Stimulated activated CD8-positive, alpha-beta memory T cell treated with anti-CD3 and anti-CD28 coated beads, Interleukin-7, amount 100 ng/mL, for 24 hours (primary cell): ENCODE measurements at places on chromosomes 3 and 15.

- no peak for DNase-seq
Observed at GRCh38 chr15:60381148-60381788, 16.5 kb downstream of the ANXA2 start.

DNA sequence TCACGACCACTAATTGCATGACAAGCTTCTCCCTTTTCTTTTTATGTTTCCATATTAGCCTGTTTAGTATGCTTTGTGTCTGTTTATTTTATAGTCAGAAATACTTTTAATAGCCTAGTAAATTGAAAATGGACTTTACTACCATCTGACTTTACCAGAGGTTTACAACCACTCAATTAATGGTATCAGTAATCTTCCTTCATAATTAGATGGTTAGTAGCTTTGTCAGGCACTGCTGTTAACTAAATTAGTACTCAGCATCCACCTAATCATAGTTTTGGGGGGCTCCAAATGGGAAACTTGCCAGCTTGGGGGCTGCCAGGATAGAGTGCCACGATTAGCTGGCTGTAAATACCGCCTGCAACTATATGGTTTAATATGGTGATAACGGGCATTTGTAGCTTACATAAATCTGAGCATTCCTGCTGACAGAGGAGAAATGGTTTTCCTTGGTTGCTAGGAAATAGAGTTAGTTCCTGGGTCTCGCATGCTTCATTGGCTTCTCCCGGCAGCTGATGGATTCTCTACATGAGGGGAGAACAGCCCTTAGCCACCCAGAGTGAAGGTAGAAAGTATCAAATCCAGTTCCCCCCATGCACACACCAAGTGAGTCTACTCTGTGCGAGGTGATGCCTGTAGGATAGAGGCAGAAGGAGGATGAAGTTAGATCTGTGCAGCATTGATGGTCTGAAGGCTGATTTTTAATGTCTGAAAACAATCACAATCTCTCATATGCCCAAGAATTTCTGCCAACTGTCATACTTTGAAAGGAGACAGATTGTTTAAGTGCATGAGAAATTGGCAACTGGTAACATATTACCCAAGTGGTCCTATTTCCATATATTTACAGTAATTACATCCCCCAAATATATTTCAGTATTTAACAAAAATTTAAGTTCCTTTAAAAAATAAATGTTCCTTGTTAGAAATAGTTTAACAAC, 326.6 kb upstream of the PROK2 start:
- DNase-seq, result no peak

- no peak for DNase-seq
Observed at GRCh38 chr3:4751029-4751501, 228.2 kb upstream of the BHLHE40 start.

DNA sequence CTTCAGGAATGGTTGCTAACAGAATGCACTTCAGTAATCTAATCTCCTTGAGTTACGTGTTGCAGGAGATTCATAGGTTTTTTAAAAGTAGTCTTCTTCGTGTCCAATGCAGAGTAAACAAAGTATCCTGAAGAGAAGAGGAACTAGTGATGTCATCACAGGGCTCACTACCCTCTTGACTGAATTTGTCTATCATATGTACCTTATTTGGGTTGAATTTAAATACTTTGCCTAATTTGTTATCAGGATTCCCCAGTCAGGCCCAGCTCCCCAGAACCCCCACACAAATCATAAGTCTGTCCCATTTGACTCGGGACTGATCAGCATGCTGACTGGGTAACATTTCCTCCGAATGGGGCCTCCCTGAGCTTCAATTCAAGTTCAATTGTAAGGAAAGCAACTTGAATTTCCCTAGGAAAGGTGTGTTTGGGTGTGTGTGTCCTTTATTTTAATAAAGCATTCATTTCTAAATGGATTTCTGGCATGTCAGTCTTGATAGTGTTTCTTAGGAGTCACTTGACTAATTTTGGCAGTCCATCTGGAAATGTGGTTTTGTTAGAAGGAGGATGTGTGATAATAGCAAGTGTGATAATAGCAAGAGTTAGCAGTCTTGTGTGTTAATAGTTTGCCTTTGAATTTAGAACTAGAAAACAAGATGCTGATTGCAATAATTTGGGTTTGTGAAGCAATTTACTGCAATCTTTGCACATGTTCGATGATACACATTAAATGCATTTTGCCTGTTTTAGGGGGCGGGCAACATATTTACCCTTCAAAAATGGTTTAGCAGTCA, 21.9 kb downstream of the OXNAD1 start:
- DNase-seq, result no peak

DNA sequence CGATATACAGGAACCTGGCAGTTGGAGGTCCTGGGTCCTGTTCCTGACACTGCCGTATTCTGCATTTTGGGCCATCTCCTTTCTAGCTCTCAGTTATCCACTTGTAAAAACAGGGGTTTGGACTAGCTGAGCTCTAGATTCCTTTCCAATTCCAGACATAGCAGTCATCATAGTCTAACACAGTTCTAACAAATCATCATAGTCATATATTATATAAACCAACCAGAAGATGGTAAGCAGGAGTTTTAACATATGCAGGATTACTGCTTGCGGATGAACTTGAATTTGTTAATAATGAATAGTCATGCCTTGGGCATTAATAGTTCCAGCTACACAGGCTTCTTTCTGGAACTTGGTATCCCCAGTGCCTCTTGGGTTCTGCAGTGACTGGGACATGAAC, 26.6 kb downstream of the MASP1 start:
- no peak for DNase-seq

GRCh38 chr3:32148351-32148750, 41.9 kb downstream of the GPD1L start:
- DNase-seq, result no peak

- no peak for DNase-seq
Observed at GRCh38 chr15:88465633-88466224, 1.5 kb downstream of the MRPL46 start.

DNA sequence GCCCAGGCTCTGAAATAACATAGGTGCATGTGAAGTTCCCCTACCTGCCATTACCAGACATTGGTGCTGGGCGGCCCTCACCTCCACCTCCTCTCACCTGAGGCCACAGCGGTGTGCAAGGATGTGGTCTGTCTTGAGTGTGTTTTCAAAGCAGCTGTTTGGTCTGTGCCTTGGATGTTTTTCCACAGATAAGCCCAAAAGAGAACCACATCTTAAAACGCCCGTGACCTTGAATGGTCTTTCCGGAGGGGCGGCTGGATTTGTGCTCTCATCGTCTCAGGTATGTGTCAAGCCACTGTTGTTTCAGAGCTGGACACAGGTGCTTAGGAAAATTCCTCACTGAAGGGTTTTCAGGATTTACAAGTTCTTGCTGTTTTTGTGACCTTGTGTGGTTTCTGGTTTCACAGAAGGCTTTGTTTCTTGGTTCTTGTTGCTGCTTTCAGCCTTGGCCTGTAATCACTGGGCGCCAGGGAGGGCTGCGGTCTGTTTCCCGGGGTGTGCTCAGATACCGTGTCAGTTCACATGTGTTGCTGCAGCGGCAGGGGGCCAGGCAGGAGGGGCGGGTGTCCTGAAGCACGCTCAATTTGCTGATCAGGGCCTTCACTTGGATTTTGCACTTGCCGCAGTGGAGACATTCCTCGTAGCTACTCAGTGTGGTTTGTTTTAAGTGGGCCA, 128.4 kb downstream of the IGF1R start:
- peak; percentile 12 for DNase-seq

GRCh38 chr15:34240537-34240936, 15.7 kb downstream of the EMC4 start:
- DNase-seq, result no peak

GRCh38 chr15:50685976-50686468, 575 bp downstream of the TRPM7 start:
- DNase-seq, result no peak

GRCh38 chr3:9229879-9230278, 19.6 kb downstream of the SRGAP3 start:
- no peak for DNase-seq

DNA sequence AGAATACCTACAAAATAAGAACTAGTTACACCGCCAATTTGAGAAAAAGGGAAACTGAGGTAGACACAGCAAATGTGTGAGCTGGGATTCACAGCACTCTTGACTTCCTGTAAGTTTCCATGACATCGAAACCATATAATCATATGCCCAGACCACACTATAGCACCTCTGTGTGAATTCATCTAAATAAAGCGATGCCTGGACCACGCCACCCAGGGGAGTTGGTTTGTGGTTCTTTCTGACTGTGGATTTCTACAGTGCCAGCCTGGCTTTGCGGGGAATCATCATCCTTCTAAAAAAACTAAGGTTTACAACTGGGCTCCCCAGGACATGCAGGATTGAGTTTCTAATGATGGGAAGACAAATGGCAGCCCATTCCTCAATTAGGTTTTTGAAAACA, 23.5 kb upstream of the CA12 start:
- DNase-seq, result no peak

DNA sequence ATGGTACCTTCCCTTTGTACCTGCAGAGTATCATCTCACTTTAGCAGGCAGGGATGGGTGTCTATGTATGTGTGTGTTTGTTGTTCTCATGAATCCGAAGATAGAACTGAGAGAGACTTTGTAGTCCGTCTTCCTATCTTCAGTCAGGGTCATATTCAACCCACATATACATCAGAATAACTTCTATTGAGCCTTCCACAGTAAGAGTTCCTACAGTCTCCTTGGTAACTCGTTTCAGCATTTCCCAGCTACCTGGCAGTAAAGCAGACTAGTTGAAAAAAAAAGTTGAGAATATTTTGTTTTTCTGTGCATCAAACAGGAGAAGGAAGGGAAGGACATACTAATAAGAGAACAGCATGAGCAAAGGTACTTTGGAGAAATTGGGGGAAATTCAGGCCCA, 106.8 kb downstream of the VPS8 start:
- DNase-seq, result no peak

GRCh38 chr3:62873761-62874710, 1.2 kb downstream of the CADPS start:
- DNase-seq, result no peak

- DNase-seq, result no peak
Observed at GRCh38 chr15:75307778-75308390, 25.2 kb downstream of the GOLGA6D start.

- DNase-seq, result no peak
Observed at GRCh38 chr15:83205725-83206324, 1.8 kb downstream of the HDGFL3 start.
